ENCODE measurements at places on chromosomes 7 and 10.

DNA sequence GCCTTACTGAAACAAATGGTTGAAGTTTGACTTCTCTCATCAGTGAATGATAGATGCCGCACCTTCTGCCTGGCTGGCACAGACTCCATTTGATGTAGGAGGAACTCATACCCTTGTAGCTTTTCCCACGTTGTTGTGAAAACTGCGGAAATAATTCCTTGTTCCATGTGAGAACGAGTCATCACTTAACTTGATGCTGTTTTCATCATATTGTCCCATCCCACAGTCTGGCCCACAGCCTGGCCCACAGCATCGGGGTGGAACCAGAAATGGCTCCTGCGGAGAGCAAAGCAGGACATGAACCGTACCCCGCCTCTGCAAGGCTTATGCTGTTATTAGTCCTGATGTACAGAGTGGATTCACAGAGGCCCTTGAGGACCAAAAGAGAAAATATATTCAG, 587.0 kb downstream of the SDK1 start:
- no peak for DNase-seq

DNA sequence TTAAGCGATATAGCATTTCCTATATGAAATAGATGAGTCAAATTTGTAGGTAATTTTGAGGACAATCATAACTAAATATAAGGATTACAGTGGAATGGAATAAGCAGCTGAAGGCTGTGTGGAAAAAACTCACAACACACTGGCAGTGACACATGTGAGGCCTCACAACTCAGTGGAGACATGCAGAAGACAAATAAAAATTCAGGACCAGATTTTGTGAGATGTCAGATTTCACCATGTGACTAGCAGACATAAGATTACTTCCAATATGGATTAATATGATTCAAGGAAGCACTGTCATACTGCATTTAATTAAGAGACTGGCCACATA, 17.6 kb downstream of the ERLIN1 start:
- no peak for DNase-seq

DNA sequence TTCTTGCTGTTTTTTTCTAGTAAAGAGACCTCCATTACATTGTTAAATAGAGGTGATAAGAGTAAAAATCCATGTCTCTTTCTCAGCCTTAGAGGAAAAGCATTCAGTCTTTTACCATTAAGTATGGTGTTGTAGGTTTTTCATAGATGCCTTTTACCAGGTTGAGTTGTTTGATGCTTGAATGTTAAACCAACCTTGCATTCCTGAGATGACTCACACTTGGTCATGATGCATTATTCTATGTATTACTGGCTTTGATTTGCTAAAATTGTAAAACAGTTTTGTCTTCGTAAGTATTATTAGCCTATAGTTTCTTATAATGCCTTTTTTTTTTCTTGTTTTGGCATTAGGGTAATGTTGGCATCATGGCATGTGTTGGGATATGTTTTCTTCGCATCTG, 90.0 kb downstream of the ANKRD61 start:
- no peak for DNase-seq

GRCh38 chr10:62048919-62049623, 147.6 kb downstream of the ARID5B start:
- DNase-seq: no peak

DNA sequence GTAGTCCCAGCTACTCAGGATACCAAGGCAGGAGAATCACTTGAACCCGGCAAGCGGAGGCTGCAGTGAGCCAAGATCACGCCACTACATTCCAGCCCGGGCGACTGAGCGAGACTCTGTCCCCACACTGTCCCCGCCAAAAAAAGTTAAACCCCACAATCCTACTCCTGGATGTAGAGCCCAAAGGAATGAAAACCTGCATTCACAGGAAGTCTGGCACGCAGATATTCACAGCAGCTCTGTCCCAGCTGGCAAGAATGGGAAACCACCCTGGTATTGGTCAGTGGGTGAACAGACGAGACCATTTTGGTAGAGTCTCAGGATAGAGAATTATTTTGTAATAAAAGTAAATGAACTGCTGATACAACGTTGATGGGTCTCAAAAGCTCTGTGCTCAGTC, 225.2 kb downstream of the MAD1L1 start:
- DNase-seq: no peak

DNA sequence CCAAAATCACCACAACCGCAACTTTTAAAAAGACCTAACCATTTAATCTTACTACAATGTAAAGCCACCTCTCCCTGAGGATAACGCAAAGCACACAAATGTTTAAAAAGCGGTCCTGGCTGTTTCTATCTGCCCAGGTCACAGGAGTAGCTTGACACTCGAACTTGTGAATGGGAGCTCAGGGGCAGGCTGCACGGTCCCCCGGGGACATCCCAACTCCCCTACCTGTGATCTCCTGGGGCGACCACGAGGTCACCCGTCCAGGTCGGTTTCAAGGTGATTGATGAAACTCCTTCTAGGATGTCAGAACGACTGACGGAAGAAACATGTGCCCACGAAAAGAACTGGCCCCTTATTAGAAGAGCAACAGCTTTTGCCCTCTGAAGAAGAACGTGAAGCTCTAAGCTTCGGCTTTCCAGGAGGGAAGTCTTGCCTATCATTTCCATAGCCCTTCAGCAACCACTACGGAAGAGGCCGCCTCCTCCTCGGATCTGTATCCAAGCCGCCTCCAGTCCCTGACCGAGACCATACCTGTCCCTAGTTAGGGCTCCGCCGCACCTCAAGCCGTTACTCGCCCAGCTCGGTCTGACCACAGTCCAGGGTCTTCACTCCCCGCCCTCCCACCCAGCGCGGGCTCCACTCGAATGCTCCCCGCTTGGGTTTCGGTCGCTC, 459 bp downstream of the CYCS start:
- peak; percentile 42 for DNase-seq

DNA sequence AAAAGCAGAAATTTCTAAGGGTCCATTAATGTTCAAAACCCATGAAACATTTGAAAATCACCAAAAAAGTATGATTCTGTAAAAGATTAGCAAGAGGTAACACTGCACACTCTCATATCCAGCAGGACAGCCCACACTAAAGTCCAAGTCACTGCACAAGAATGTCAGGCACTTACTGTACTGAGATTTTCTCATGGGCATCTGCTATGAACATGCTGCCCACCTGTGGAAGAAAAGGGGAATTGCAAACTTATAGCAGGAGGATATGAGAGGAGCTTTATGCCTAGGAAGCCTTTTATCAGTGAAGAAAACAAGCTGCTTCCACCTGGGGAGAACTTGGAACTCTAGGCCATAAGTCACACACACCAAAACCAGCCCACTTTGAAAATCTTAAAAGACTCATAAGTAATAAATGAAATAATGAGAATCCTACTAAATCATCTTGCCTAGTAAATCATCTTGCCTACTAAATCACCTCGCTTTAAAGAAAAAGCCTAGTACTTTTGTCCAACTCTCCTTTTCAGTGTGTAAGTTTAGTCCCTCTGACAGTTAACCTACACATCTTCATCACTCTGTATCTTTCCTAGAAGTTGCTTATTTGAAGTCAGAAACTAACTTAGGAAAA, 46.1 kb downstream of the ARMH3 start:
- peak; percentile 65 for DNase-seq

- DNase-seq: no peak
Measured at GRCh38 chr10:110793886-110794285, 77.8 kb upstream of the PDCD4 start.

DNA sequence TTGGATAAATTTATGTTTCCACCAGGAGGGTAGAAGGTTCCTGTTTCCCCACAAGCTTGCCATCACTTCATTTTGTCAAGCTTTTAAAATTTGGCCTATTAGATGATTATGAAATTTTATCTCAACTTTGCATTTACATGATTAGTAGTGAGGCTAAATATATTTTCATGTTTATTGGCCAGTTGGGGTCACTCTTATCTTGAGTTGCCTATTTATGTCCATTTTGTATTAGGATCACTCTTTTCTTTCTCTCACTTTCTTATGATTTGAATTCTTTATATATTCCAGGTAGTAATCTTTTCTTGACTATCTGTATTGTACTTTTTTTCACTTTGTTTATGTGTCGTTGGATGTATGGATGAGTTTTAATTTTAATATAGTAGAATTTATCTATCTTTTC, 218.6 kb upstream of the SLC26A5 start:
- DNase-seq: no peak

GRCh38 chr10:4352414-4352961, 473.5 kb upstream of the AKR1E2 start:
- no peak for DNase-seq
